ENCODE measurements at places on chromosomes 6 and 20.

- no peak for DNase-seq
Observed at GRCh38 chr20:24450624-24451376, 18.6 kb upstream of the SYNDIG1 start.

GRCh38 chr20:51204794-51205193 lies 181.9 kb upstream of the KCNG1 start:
- DNase-seq: no peak

DNA sequence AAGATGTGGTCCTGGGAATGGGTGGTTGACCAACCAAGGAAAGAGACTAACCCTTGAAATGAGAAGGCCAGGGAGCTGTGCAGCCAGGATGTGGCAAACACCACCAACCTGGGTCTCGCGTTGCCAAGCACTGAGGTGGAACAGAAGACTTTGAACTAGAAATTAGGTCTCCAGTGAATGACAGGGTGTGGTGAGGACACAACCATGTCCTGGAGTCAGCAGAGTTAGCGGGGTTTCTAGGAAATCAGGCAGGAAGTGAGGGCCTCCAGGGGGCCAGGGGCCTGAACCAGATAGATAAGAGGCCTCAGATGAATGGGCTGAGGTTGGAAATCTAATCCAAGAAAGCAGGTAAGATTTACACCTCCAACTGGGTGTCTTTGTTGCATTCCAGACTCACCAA lies 353.3 kb upstream of the ARID1B start:
- no peak for DNase-seq

- DNase-seq: peak; percentile 1
Observed at GRCh38 chr20:46520976-46521579, 7.7 kb upstream of the ZNF334 start.

DNA sequence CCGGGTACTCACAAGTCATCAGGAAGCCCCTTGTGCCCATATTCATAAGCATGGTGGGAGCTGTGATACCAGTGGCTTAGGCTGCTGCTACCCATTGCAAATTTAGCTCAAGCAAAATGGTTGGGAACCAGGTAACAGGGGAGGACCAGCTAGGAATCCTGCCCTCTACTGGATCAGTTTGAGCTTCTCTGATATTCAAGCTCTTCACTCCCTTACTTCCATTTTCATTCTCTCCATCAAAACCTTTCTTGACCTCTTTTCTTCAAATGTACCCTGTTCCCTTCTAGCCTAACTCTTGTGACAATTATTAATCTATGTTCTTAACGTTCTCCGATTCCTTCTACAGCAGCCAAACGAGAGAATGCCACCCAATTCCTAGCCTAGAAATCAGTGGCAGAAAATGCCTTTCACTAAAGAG lies 9.7 kb downstream of the NOL7 start:
- no peak for DNase-seq
